ENCODE measurements at places on chromosomes 5 and 9. TPM values are rescaled to one million over a fixed set of nuclear protein-coding genes. Genes with fewer than 3 reads are reported as not detected.

CA9 gene
- 0.32 TPM for total RNA-seq

FLT4 gene
- 10.1 TPM for total RNA-seq

CFAP90 gene
- not detected for total RNA-seq

PCSK1 gene
- 0.92 TPM for total RNA-seq

SLC4A9 gene
- not detected for total RNA-seq

GRCh38 chr5:152181461-152181860 lies 223.6 kb downstream of the NMUR2 start:
- no peaks in the 10 kb centered on the region for H3K36me3 ChIP-seq
- H3K4me1 ChIP-seq, result no peaks in the 10 kb centered on the region
- H3K4me3 ChIP-seq, result no peak overlapping the region
- H3K27me3 ChIP-seq, result peaks cover 7% of the 10 kb centered on the region

GRCh38 chr9:34413231-34413852 lies 36.6 kb upstream of the MYORG start:
- DNase-seq, result peak; percentile 62
- no peak overlapping the region for H3K4me3 ChIP-seq
- no peaks in the 10 kb centered on the region for H3K36me3 ChIP-seq
- H3K27me3 ChIP-seq, result no peaks in the 10 kb centered on the region
- H3K4me1 ChIP-seq, result peaks cover 5% of the 10 kb centered on the region

DNA sequence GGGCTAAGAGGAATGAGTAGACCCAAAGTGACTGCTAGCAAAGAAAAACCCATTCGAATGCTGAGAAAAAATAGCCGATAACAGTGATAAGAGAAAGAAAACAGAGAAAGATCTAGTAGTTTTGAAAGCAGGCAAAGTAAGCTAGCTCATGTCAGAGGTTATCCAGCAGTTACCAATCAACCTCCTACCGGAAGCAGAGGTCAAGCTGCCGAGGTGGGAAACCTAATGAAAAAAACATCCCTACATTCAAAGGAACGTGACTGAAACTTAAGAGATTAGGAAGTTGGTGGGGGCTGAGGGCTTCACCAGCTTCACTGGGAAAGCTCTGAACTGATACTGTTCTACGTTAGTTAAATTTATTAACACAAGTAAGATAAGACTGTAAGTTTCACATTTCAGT lies 32.6 kb downstream of the SSBP2 start:
- DNase-seq, result no peak
- H3K4me3 ChIP-seq, result no peak overlapping the region
- H3K27ac ChIP-seq, result no peak overlapping the region
- H3K27me3 ChIP-seq, result no peaks in the 10 kb centered on the region
- H3K36me3 ChIP-seq, result no peaks in the 10 kb centered on the region

GRCh38 chr5:151628112-151628823 lies 37.1 kb upstream of the FAT2 start:
- no peak overlapping the region for H3K27ac ChIP-seq
- no peaks in the 10 kb centered on the region for H3K27me3 ChIP-seq
- H3K4me3 ChIP-seq, result no peak overlapping the region
- no peaks in the 10 kb centered on the region for H3K36me3 ChIP-seq

DNA sequence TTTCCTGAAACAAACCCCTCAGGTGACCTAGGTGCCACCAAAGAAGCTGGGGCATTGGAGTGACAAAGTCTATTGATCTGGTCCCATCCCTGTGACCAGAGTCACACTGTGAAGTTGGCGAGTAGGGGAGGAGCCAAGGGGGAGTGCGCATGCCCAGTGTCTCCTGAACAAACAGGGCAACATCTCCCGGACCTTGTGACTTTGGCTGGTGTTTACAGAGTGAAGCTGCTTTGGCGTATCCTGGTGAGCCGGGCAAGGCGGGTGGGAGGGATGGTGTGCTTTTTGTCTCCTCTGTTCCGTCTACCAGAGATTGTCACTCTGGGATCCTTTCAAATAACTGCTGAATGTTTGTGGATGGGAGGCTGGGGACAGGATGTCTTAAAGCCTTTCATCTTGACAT lies 204.5 kb downstream of the HSPA4 start:
- DNase-seq, result no peak
- no peaks in the 10 kb centered on the region for H3K4me1 ChIP-seq
- no peak overlapping the region for H3K4me3 ChIP-seq

- H3K4me1 ChIP-seq, result no peaks in the 10 kb centered on the region
- no peak overlapping the region for H3K4me3 ChIP-seq
- H3K36me3 ChIP-seq, result no peaks in the 10 kb centered on the region
- no peak overlapping the region for H3K27ac ChIP-seq
- no peaks in the 10 kb centered on the region for H3K27me3 ChIP-seq
These were observed 72.7 kb downstream of the EPB41L4B start for GRCh38 chr9:109248133-109248581.

- no peak for DNase-seq
- no peak overlapping the region for H3K27ac ChIP-seq
- peaks cover 6% of the 10 kb centered on the region for H3K4me1 ChIP-seq
These were observed 797.3 kb upstream of the ACO1 start for GRCh38 chr9:31587146-31587545.

DNA sequence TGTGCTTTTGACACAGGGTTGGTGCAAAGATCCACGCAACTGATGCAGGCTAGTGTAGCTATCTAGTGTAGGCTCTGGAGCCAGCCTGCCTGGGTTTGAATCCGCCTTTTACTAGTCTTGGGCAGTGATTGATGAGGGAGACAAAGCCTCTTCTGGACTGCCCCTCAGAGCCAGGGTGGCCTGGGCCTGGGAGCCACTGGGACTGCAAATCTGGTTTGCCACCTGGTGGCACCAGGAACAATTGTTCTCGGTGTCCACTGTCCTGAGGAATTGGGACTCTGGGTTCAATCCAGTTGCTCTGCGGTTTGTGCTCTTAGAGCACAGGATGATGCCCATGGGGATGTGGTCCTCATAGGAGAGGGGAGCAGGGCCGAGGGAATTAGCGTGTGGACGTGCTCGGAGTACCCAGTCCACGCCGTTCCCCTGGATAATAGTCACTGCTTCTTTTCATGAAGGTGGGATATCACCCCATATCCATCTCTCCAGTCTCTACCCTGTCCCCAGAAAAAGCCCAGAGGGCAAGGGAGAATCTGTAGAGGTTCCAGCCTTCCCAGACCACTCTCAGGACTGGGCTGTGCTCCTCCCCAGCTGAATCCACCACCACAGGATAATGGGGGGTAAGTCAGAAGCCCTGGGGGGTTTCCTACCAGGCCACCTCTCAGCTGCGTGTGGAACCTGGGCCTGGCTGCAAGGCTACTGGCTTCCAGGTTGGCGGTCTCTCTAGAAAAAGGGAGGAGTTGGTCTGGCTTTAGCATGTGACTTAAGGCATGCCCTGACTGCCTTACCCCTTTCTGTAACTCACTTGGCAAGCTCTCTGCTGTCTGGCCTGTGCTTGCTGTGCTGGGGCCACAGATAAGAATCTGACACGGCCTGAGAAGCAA lies 1.9 kb downstream of the B4GALT7 start:
- H3K4me1 ChIP-seq, result peaks cover 6% of the 10 kb centered on the region
- no peaks in the 10 kb centered on the region for H3K27me3 ChIP-seq
- DNase-seq, result no peak
- no peak overlapping the region for H3K4me3 ChIP-seq

DNA sequence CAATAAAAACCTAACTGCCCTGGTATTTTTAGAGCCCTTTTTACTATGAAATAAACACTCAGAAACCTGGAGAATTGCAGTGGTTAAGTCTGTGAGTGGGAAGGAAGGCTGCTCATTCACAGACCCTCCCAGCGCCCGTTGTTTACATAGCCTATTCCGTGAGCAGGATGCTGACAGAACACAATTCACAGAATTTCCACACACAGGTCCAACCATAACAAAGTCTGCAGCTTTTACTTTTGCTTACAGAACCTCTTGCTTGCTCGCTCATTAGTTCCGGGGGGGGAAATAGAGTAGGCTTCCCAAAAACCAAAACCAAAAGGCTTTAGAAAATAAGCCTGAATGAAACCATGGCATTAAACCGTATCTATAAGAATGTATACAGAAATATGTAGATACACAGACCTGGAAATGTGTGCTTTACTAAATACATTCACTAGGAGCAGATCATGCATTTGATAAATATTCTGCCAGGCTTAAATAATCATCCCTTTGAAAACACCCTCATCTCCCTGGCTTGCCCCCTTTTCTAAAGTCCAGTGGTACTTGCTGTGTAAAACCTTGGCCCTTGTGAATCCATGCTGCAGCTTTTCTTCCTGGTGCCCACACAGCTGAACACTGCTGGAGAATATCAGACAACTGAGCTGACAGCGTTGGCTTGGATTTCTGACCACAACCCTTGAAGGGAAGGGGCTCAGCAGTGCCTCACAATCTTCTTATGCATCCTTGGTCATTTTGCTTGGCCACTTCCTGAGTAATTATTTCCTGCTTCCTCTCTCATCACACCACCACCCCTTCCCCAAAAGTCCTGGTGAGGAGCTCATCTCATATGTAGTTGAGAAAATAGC lies 128.0 kb downstream of the FANCC start:
- H3K27ac ChIP-seq, result no peak overlapping the region
- H3K4me1 ChIP-seq, result peaks cover 19% of the 10 kb centered on the region
- no peak for DNase-seq
- H3K27me3 ChIP-seq, result no peaks in the 10 kb centered on the region
- H3K36me3 ChIP-seq, result no peaks in the 10 kb centered on the region
- H3K4me3 ChIP-seq, result no peak overlapping the region

DNA sequence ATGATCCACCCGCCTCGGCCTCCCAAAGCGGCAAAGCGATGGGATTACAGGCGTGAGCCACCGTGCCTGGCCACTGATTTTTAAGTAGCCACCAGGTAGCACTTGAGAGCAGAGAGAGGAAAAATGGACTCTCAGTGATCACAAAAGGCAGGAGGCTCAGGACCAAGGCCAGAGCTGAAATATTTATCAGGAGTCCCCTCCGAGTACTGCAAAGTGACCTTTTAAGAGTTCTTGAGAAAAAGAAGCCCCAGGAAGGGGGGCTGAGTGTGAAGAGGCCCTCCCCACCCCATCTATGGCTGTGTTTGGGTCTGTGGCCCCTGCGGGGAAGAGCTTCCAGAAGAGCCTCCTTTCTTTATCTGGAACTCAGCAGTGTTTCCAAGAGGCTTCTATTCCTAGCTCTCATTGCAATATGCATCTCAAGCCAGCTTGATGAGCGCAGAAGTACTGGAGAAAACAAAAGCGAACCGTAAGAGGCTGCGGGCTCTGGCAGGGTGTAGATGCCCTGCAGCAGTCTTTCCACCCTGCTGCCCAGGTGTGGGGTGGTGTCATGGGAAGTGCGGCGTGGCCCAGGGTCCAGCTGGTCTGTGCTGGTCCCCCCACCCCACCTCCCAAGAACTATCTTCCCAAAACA lies 75.5 kb upstream of the CDK20 start:
- H3K4me1 ChIP-seq, result no peaks in the 10 kb centered on the region
- H3K27me3 ChIP-seq, result no peaks in the 10 kb centered on the region
- H3K27ac ChIP-seq, result no peak overlapping the region
- no peak overlapping the region for H3K4me3 ChIP-seq

GRCh38 chr9:83355729-83356151 lies 182.5 kb downstream of the FRMD3 start:
- H3K27ac ChIP-seq, result no peak overlapping the region
- H3K27me3 ChIP-seq, result no peaks in the 10 kb centered on the region
- no peak overlapping the region for H3K4me3 ChIP-seq
- DNase-seq, result peak; percentile 11
- H3K4me1 ChIP-seq, result no peaks in the 10 kb centered on the region

All from A673 (cell line).